ENCODE measurements at places on chromosomes 6 and 20.
A peak's percentile ranks its signal among the peaks of the same experiment; 100 is the strongest.

DNA sequence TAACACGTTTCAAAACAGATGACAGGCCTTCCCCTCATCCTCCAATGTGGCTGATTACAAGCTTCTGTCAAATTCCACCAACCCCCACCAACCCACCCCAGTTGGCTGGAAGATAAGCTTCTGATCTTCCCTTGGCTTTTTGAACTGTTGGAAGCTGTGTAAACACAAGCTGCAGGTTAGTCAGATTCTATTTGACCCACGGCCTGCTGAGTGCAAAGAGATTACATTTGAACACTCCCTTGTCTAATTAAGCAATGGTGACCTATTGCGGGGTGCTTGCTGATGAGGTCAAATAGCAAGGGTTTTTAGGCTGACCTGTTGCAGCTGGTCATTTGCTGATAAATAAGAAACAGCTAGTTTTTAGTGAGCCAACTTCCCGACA lies 379.7 kb downstream of the BMP2 start:
- DNase-seq = no peak

GRCh38 chr6:143965503-143966171 lies 42.4 kb downstream of the PLAGL1 start:
- peak; percentile 56 for DNase-seq

DNA sequence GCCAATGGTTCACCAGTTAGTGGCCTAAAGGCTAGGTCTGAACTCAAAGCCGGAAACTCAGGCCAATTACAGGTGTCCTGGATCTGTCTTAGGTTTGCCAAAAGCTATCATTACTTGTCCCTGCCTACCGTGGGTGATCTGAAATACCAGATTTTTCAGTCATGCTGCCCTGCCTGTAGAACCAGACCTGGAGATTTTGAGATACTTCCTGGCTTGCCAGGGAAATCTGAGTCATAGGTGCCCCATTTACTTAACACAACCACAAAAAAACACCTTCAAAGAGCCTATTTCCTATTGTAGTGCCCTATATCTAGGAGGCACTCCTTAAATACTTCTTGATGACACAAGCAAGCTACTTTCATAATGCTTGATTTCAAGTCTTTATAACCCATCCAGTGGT lies 13.9 kb upstream of the RANBP9 start:
- no peak for DNase-seq

- DNase-seq = no peak
Measured at GRCh38 chr6:42022755-42023384, 27.5 kb upstream of the TAF8 start.

- DNase-seq = no peak
Measured at GRCh38 chr20:57173986-57174385, 92.5 kb downstream of the BMP7 start.

GRCh38 chr6:46490425-46491200 lies 636 bp downstream of the RCAN2 start:
- no peak for DNase-seq

GRCh38 chr20:51562027-51562331 lies 19.5 kb upstream of the NFATC2 start:
- peak; percentile 51 for DNase-seq

DNA sequence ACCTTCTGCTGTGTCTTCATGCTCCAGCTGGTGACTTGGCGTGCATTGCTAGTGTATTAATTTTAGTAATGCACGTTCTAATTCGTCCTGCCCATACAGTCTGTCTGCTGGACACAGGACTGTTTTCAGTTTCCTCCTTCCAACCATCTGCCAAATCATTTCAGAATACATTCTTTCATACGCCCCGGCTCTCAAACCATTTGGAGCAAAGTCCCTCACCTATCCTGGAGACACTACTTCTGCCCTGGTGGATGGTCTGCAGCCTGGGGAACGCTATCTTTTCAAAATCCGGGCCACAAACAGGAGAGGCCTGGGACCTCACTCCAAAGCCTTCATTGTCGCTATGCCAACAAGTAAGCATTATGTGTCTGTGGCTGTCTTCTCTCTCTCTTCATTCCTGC lies 60.5 kb downstream of the FNDC1 start:
- no peak for DNase-seq

DNA sequence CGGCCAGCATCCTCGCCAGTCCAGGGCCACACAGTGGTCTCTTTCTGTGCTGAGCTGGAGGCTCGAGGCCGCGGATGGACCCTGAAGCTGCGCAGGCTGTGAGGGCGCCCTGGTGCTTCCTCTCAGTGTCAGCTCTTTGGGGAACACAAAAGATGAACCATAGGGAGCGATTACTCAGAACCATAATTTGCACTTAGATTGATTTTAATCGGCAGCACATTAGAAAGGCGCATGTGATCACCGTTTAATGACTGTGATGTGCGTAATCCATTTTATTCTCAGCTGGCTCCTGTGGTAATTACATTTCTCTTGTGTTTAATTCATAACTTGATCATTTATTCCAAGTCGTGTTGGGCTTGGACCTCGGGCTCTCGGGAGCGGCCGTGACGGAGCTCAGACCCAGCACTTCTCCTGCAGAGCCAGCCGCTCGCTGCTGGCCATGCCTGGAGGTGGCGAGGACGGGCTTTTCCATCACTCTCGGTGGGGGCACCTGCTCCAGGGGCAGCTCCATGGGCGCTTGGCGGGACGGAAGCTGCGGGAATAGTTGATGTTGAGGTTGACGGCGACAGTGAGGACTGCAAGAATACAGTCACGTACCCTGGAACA lies 25.6 kb upstream of the NTSR1 start:
- no peak for DNase-seq

- DNase-seq = peak; percentile 44
Measured at GRCh38 chr20:9103955-9104354, 35.1 kb downstream of the PLCB4 start.

GRCh38 chr6:125224231-125224861 lies 70.8 kb downstream of the TPD52L1 start:
- no peak for DNase-seq

DNA sequence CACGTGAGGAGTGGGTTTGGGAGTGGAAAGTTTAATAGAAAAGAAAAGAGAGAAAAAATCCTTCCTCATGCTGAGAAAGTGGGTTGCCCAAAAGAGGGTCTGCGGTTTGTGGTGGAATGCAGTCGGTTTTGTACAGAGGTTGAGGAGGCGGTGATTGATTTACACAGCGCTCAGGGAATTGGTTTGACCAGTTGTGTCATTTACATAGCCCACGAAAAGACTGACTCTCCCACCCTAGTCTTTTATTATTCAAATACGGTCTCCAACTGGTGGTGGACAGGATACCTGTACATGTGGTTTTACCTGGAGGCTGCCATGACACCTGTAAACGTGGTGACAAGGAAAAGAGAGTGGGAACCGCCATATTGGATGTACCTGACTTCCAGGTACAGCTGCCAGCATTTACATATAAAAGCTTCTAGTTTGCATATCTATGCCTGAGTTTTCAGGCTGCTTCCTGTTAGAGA lies 42.1 kb downstream of the HLA-DPB1 start:
- DNase-seq = no peak

- no peak for DNase-seq
Measured at GRCh38 chr6:28224131-28225055, 682 bp upstream of the ZSCAN9 start.

GRCh38 chr20:8870652-8871051 lies 198.2 kb upstream of the PLCB4 start:
- no peak for DNase-seq

DNA sequence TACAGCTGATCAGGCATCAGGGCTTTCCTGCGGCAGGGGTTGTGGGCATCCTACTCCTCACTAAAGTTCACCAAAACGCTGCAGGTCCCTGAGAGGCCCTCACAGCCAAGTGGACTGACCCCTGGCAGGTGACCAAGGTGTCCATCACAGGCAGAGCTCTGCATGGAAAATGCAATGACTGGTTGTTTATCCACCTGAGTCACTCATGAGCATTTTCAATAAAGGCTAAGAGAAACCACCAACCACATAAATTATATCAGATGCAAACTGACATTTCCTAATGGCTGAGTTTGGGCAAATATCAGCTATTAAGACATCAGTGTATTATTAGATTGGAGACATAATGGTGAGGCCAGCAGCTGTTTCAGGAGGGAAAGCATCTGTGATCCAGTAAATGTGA lies 152.7 kb upstream of the SYNDIG1 start:
- DNase-seq = no peak

- no peak for DNase-seq
Measured at GRCh38 chr6:26392932-26393636, 9.0 kb upstream of the BTN3A1 start.

DNA sequence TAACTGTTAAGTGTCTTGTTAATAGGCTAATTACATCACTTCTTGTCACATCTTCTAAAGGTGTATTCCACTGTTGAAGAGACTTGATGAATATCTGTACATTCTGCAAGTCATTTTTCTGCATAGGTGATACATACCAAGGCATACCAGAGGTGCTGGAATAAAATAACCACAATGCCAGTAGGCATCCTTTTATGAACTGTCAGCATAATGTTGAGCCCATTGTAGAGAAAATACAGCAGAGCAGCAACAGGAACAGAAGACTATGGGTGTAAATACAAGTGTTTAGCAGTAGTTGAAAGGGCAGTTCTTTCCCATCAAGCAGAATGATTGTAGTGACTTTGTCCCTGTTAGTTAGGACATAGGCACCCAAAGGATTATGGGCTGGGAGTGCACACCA lies 44.4 kb upstream of the ZNF337 start:
- DNase-seq = no peak

All from foreskin fibroblast (primary cell).